ENCODE measurements at places on chromosomes 5 and 9.

DNA sequence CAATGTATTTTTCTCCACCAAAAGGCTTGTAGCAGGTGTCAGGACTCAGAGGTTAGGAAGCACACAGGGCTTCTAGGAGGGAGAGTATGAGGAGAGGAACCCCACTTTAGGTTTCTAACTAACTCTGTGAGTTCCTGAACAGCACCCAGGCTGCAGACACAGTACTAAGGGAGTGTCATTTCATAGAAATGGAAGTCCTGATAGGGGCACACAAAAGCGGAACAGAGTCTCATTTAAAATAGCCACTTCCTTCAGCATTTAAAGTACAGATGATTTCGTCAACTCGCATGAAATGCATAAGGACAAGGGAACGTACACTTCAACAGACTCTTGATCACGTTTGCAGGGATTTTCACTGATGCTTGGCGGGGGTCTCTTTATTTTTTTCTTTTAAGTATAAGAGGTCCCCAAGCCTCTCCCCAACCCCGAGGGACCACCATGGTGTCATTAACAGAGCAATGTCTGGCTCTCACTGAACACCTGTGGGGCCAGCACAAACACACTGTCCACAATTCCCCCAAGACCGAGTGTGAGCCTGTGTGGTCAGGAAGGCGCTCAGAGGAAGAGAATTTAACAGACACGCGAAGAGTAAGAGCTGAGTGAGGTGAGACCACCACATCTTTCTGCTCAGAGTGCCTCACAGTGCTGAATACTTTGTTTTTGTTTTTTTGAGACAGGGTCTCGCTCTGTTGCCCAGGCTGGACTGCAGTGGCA lies 82.3 kb downstream of the SECISBP2 start:
- no peak for DNase-seq

GRCh38 chr9:19641046-19641445 lies 147.8 kb downstream of the SLC24A2 start:
- DNase-seq, result no peak

- peak; percentile 54 for DNase-seq
These were observed 427.8 kb downstream of the KDM4C start for GRCh38 chr9:7185612-7186011.

DNA sequence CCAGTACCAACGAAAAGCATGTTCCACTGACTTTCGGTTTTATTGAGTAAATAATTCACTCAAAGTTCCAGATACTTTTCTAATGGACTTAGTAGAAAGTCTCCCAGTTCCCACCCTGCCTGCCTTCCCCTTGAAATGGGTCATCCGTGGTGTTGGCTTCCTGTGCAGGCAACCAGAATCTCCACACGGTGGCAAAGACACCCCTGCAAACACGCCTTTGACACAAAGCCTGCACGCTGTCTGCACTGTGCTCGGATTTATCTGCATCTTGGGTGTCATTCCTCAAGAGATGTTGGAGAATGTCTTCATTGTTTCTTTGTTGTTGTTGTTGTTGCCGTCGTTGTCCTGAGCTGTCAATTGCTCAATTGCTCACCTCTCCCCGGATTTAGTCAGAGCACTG lies 150.0 kb upstream of the IRX2 start:
- DNase-seq, result no peak

DNA sequence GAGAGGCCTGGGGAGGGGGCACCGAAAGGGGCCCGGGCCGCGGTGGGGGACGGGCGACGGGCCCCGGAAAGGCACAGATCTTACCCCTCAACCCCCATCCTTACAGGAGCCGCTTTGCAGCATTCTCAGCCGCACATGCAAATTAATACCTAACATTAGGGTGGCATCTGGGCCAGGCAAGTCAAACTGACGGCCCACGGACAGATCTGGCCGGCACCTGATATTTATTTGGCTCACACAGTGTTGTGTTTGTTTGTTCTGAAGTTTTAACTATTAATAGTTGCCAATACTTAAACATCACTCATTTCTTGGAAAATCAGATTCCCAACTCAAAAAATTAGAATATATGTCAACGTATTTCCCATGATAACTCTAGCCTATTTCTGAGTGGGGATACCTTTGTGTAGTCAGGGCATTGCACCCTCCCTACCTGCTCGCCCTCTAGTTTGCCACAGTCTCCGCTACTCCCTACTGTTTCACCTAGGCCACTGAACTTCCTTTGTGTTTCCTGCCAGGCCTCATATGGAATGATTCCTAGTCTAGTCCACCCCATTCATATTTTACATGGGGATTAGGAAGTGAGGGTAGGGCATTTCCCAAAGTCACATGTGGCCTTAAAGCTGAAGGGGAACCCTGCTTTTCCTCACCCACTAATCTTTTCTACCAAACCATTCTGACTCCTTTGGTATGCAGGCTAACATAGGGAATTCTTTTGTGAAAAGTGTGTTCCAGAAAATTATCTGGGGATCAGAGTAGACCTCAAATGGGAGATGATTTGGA lies 71.9 kb upstream of the LARP1 start:
- no peak for DNase-seq

- DNase-seq, result no peak
These were observed 1854.6 kb upstream of the WWC1 start for GRCh38 chr5:166436872-166437271.

DNA sequence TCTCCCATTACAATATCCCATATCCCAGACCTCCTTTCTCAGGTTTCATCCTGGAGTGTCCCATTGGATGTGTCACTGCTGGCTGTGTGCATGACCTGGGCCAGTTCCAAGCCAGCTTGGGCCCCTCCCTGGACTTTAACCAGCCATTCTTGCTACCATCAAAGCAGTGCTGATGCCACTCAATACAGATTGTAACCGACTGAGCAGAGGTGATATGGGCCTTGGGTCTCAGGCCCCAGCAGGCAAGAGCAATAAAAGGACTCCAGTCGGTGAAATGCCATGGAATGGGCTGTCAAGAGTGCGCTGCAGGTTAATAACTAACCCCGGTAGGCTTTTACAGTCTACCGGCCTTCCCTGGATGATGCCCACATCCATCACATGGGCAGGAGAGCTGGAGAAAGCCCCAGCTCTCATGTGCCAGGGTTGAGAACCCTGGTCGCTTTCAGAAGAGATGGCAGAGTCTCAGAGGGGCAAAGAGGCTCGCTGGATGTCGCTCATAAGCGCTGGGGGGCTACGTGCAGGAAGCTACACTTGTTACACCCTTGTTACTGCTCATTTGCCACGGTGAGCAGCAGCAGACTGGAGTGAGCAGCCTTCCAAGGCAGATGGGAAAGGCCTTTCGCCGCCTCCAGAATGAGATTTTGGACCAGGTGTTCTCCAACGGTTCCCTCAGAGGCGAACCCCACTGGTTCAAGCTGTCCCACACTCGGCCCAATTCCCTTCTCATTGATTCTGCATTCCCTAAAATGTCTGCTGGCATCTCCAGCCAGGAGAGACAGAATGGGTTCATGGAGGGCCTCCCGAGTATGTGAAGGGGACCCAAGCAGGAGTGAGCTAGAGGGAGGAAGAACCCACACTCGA lies 13.2 kb downstream of the EPB41L4B start:
- no peak for DNase-seq

DNA sequence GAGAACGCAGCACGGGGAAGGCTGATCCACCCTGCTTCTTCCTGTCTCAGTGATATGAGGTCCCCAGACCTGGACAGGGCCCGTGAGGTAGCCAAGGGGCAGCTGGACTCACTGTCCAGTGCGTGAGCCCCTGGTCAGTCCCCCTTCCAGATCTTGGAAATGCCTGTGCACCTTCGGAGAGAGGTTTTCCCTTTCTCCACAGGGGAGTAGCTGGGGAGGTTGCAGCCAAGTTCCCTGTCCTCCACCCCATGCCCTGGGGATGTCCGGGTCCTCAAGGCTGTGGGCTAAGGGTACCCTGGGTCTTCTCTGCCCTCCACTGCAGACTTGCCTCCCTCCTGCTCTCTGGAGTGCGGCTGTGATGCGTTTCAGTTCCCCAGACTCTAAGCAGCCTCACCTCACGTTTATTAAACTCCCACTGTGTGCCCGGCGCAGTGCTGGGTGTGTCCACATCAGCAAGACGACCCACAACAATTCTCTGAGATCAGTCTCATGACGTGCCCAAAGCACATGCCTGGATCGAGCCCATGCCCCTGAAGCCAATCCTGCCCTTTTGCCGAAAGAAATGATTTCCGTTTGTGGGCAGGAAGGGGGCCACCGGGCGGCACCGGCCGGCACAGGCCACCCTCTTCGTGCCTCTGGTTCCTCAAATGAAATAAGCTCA lies 101.3 kb upstream of the PHYKPL start:
- DNase-seq, result no peak

DNA sequence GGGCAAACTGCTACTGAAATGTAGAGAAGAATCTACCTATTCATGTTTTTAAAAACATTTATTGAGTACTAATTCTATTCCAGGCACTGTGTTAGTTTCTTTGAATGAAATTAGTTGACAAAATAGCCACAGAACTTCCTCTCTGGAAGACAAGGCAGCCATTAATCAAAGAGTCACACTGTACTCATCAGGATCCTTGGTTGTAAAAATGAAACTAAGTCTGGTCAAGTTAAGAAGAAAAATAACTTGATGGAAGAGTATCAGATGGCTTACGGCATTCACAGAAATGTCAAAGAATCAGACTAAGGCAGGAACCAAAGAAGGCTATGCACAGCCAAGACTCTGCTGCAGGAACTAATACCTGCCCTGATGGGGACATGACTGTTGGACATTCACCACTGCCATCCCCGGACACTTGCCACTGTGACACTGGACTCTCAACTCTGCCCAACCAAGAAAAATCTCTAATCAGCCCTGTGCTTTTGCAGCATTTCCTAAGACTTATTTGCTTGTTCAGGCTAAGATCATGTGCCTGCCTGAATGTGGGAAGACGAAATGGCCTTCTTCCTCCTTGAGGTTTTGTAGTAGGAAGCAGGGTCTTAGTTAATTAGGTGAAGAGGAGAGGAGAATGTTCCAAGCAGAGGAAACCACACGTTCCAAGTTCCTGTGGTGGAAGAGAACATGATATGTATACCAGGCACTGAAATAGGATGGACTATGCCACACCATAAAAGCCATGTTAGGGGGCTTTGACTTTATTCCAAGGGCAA lies 23.3 kb upstream of the NDUFB6 start:
- DNase-seq, result no peak

- DNase-seq, result no peak
These were observed 15.6 kb upstream of the ADRB2 start for GRCh38 chr5:148810823-148811222.

DNA sequence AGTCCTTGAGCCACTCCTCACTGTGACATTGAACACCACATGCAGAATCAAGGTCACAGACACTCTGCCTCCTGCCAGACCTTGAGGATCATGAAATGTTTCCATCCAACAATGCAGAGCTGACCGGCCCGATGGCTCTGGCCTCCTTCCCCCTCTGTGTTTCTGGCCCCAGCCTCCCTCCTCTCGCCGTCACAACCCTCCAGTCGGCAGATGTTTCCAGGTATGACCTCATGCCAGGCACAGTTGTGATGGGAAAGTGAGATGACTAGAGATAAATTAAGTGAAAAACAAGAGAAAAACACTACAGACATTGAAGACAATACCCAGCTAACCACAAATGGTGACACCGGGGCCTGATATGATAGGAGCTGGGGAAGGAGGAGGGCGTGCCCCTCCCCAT lies 9.8 kb downstream of the NTNG2 start:
- no peak for DNase-seq

GRCh38 chr5:14190194-14191164 lies 47.3 kb downstream of the TRIO start:
- peak; percentile 33 for DNase-seq
